Fibroblast of skin of right biceps (primary cell): ENCODE measurements at places on chromosomes 2 and 18.

GRCh38 chr18:59640721-59641120 is 56.5 kb downstream of the CCBE1 start:
- DNase-seq: peak; percentile 58

- DNase-seq: peak; percentile 47
Measured at GRCh38 chr2:10441948-10442347, 6.2 kb downstream of the ODC1 start.

GRCh38 chr18:48952287-48953103 is 1.7 kb upstream of the SMAD7 start:
- peak; percentile 94 for DNase-seq

DNA sequence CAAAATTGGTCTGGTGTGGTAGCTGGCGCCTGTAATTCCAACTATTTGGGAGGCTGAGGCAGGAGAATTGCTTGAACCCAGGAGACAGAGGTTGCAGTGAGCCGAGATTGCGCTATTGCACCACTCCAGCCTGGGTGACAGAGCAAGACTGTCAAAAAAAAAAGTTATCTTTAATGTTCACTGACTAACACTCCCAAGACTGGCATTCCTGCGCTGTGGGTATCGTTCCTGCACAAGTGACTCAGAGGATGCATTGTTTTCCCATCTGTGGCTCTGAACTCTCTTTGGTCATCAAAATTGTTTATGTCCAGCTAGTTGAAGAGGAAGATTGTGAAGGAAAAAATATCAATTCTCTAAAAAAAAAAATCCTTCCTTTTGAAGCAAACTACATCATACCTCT is 539.0 kb downstream of the SOX11 start:
- no peak for DNase-seq

- no peak for DNase-seq
Measured at GRCh38 chr18:24843123-24843522, 382.7 kb downstream of the HRH4 start.

DNA sequence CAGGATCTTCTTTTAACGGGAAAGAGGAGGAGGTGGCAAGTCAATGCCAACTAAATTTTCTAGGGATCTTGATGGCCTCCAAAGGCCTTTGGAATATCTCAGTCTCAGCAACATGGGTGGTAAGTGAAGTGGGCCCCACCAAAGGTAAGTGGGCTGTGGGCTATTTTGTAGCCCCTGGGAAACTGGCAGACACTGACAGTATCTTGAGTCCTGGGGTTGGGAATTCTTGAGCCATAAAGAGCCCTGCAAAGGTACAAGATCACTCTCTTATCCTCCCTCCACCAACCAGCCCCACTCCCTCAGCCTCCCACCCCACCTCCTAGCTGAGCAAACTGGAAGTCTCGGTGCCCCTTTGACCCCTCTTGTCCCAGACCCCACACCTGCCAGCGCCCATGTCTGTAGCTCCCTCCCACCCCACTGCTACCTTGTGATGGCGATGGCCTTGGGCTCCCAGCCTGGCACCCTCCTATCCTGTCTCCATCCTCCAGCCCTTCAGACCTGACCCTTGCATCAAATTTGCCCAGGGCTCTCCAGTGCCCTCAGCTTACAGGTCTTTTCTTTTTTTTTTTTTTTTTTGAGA is 8.5 kb downstream of the ATP6V1B1 start:
- DNase-seq: no peak

DNA sequence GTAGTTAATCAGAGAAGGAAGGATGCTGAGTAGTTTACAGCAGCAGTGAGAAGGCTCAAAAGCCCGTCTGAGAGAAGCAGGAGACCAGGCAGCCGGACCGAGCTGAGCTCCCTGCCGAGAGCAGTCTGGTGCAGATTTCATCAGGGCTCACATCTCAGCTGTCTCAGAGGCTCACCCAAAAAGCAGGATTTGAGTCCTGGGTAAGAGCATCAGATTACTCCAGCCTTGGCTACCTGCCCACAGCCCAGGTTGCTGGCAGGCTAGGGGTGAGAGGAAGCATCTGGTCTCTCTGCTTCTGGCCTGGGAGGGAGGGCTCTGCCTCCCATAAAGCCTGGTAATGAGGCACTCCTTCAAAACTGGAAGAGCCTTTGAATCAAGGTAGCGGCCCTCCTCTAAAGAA is 140.5 kb downstream of the ST6GAL2 start:
- no peak for DNase-seq

DNA sequence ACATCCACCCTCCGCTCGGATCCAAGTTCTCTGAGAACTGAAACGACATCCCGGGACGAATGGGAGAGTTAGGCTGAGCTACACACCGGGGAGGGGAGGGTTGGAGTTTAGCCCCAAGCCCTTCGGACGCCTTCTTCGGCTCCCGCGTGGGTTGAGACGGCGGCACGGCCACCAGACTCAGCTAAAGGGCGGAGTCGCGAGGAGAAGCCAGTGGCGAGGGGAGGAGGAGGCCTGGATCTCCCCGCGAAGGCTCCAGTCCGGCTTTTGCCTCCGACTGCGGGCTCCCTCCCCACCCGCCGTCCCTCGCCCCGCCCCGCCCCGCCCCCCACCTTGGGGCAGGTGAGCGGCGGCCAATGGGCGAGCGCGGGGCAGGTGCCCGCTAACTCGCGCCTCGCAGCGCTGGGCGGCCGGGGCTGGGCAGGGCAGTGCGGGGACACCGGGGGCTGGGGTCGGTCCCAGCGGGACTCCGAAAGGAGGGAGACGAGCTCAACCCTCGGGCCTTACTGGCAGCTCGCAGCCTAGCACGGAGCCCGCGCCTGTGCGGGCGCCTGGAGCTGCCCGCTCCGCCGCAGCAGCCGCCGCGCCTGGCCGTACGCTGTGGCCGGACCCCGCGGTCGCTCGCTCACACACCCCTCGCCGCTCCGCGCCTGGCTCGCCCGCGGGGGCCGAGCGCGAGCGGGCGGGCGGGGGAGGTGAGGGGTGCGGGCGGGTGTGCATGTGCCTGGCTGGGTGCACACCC is at the start of gene EMX1:
TSS of gene EMX1 (plus strand) at position 382 of the 739 bp plus-strand sequence. CDS start at position 716, 334 bp downstream.
- DNase-seq: no peak
